ENCODE measurements at places on chromosomes 2 and 18. TPM values are rescaled to one million over a fixed set of nuclear protein-coding genes. Genes with fewer than 3 reads are reported as not detected.
A peak's percentile ranks its signal among the peaks of the same experiment; 100 is the strongest.

The OXER1 gene
- 6.5 TPM for total RNA-seq

The ASTL gene
- total RNA-seq = not detected

The CFC1B gene
- not detected for total RNA-seq

The CXCR2 gene
- not detected for total RNA-seq

The GALNT5 gene
- not detected for total RNA-seq

The PRADC1 gene
- total RNA-seq = 8.8 TPM

The MAPRE2 gene
- 15.6 TPM for total RNA-seq

The CPO gene
- 1.5 TPM for total RNA-seq

The REG1B gene
- not detected for total RNA-seq

The SCN3A gene
- 0.09 TPM for total RNA-seq

DNA sequence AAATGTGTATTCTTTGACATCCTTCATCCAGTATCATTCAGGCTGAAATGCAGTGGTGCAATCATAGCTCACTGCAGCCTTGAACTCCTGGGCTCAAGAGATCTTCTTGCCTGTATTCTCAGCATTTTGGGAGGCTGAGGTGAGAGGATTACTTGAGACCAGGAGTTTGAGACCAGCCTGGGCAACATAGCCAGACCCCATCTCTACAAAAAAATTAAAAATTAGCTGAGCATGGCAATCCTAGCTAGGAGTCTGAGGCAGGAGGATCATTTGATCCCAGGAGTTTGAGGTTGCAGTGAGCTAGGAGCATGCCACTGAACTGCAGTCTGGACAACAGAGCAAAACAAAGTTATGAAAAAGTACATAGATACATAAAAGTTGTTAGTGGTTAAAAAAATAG lies 24.1 kb downstream of the SANBR start:
- DNase-seq = no peak

DNA sequence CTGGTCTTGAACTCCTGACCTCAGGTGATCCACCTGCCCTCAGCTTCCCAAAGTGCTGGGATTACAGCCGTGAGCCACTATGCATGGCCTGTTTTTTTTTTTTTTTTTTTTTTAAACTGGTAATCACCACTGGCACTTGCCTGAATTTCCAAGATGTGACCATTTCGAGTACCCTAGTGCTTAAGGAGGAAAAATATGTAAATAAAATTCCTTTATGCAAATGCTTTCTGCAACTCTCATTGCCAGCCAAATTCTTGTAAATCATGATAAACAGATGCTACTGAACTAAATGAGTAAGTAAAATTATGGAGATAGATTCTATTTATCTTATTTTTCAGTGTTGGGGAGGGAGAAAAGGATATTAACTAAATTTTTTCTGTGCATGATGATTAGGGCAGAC lies 18.6 kb downstream of the CDCA7 start:
- no peak for DNase-seq

- peak; percentile 39 for DNase-seq
Observed at GRCh38 chr2:128269063-128269989, 49.3 kb downstream of the HS6ST1 start.

DNA sequence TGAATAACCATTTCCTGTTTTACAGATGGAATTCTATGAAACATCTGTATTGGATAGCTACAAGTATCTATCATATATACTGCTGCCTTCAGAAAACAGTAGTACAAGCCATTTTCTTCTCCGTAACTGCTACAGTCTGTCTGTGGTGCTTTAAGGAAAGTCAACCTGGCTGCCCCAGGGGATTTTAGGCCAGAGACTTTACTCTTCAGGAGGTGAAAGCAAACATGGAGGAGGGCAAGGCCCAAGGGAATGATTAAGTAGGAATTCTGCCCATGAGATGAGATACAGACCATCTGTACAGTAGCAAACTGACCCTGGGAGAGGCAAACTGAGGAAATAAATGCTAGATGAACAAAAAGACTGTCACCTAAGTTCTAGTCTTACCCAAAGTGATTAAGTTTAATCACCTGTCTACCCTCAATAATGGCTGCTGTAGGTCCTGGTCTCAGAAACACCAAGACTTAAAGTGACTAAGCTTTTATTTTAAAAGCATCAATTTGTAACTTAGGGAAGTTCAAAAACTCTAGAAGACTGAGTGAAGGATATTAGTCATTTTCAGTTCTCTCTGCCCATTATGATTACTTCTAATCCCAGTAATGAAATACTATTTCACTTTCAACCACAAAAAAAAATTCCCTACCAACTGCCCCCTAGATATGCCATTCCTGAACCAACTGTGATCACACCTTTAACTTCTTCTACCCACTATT lies 14.8 kb downstream of the MBD2 start:
- DNase-seq = no peak

GRCh38 chr18:58041633-58042032 lies 2.4 kb upstream of the NEDD4L start:
- DNase-seq = no peak

GRCh38 chr2:191165176-191165643 lies 14.4 kb upstream of the STAT4 start:
- no peak for DNase-seq

- peak; percentile 54 for DNase-seq
Observed at GRCh38 chr2:43203373-43203772, 23.0 kb downstream of the ZFP36L2 start.

DNA sequence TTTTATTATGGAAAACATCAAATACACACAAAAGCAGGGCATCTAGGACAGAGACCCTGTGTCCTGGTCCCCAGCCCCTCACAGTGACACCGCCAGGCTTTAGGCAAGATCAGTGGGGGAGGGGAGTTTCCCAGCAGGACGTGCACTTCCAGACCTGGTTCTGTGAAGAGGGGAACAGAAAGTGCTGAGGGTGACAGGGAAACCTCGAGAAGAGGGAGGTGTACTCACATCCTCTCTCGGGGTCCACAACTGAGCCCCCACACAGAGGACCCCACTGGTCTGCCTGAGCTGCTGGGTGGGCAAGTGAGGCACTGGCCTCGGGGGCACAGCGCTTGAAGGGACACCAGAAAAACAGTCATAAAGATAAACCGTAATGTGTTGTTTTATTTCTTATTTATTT lies 4.4 kb upstream of the GPR35 start:
- no peak for DNase-seq

DNA sequence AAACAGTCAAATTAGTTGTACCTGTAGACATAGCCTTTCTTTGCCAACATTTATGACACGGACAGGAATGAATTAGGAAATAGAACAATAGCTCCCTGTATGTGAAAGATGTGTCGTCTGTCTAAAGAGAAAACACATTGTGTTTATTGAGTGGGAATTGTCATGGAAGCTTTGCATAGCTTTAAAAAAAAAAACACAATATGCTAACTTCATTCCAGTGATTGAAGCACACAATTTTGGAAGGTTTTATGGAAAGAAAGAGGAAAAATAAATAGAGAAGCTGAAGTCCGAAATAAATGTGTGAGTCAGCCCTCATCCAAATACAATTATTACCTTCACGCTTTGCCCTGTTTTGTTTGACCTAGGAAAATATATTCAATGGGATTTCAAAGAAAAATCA lies 1095.7 kb downstream of the TSN start:
- no peak for DNase-seq

DNA sequence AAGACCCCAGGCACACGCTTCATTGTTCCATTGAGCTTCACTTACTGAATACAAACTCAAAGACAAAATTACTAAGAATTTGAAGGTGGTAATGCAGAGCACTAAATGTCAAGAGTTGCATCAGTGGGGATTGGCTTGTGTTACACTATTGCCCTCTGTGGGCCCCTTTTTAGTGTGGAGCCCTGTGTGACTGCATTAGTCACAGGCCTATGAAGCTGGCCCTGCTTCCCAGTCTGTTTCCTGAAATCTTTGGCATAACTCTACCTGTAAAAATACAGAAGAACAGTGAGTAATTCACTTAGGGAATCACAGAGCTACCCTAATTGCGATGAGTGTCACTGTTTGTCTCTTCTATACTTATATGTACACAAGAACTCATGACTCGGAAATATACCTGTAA lies 40.0 kb upstream of the STPG4 start:
- no peak for DNase-seq

DNA sequence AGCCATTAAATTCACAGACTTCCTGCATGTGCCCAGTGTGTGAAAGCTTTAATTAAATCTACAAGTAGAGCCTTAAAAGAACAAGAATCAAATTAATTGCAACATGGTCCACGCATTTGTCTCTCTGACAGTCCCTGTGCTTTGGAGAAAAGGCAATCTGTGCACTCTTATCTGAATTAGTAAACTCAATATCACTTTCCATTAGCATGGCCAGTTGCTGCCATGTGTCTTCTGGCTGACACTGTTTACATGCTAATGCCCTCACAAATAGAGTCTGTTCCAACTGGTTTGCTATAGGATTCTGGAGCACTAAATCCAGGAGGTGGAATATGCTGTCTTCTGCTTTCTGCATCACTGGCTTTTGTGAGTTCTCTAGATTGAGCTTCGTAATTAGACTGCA lies 434.5 kb upstream of the RAB12 start:
- DNase-seq = no peak

DNA sequence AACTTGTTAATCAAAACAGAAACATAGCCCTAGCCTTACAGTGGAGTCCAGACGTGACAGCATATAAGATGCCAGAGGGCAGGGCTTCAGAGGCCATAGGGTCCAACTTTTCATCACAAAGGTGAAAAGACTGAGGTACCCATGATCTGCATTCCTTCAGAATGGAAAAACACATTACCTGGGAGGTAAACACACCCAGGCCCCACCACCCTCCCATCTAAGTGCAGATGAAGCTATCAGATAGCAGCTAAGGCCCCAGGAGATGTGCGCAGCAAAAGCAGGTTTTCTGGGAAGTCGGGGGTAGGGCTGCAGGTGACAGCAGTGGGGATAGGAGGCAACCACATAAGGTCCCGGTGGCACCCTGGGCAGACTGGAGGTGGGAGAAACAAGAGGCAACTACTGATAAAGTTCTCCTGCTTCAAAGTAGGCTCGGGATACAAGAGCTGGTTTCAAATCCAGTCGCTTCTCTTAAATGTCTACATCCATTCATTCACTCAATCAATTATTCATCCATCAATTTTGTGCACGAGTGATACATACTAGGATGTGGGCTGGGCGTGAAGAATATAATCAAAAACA lies 75.1 kb upstream of the TMEM247 start:
- no peak for DNase-seq

DNA sequence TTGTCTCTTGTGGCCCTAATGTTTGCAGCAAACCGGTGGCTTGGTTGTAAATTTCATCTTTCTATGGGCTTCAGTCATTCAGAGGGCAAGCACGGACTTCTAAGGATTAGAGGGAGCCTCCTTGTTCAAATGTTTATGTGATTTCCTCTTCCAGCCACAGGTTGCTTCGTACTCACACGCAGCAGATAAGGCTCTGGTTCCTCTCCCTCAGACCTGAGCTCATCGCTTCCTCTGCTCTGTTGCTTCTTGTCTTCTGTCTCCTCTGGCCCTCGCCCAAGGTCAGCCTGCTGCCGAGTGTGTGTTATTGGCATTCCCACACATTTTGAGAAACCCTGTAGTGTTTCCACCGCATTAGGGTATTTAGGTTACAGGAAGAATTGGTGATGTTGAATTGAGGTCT lies 44.0 kb downstream of the MYL12B start:
- DNase-seq = no peak

DNA sequence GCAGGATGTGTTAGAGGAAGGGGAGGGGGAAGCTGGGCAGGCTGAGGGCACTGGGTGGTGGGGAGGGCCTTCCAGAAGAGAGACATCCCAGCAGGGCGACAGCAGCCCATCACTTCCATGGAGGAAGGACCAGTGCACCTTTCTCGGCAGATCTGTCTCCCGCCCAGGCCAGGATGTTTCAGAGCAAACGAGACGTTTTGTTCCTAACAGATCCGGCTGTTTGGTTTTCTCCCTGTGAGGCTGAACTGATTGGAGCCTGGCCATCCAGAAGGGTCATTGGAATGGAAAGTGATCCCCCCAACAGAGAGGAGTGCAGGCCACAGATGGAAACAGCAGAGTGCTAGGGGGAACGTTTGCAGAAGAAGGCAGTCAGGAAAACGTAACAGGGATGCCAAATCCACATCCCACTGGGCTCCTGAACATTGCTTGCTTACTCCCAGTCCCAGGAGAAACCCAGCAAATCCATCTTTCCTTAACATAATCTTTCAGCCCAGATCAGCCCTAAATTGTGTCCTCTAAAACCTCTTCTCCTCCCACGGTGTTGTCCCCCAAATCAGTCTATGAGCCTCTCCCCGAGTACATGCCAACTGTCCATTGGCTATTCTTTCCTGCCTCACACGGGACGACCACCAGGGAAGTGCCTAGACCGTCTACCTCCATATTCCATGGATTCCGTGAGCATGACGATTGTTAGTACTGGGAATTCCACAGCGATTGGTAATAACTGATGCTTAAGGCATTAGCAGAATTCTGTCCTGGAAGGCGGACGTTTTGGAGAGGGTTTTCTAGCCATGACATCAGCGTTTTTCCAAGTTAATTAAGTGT lies 126.8 kb downstream of the SEPTIN10 start:
- DNase-seq = no peak

GRCh38 chr2:236175548-236176150 lies 7.5 kb upstream of the GBX2 start:
- DNase-seq = peak; percentile 57

- DNase-seq = no peak
Observed at GRCh38 chr2:109089602-109090300, 39.3 kb upstream of the SH3RF3 start.

DNA sequence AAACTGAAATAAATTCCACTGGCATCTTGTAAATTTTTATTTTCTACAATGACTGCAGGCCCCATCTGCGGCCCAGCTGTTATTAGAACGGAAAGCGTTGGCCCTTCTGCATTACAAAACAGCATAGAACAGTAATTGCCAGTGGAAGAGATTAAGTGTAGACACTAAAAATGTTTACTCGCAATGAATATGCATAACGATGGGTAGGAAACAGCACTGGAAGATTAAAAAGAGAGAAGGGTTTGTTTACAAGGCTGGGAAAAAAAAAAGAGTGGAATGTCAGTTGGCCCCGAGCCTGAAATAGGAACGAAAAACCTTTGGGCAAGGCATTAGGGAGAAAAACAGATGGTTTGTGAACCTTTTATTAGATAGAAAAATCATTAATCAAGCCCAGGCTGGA lies 275.9 kb upstream of the TCF4 start:
- no peak for DNase-seq

GRCh38 chr2:206981086-206981674 lies 41.9 kb downstream of the CPO start:
- no peak for DNase-seq

- no peak for DNase-seq
Observed at GRCh38 chr18:37471637-37472036, 94.0 kb downstream of the CELF4 start.

Data from endodermal cell (in vitro differentiated cells).